ENCODE measurements at places on chromosomes 1 and 21. TPM values are rescaled to one million over a fixed set of nuclear protein-coding genes. Genes with fewer than 3 reads are reported as not detected.

Gene LACTBL1
- not detected for polyA plus RNA-seq

DNA sequence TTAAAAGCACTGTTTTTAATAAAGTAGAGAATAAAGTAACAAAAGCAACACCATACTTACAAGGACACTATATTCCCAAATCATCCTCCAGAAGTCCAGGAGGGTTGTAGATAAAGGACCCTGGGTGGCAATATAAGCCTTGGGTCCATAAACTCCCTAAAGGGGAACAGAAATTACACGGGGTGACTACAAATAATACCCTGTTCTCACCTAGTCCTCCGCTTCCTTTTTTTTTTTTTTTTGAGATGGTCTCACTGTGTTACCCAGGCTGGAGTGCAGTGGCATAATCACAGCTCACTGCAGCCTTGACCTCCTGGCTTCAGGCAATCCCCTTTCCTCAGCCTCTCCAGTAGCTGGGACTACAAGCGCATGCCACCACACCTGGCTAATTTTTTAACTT is 13.1 kb downstream of the PTPN22 start:
- DNase-seq, result no peak
- H3K4me3 ChIP-seq, result no peak overlapping the region
- no peaks in the 10 kb centered on the region for H3K27me3 ChIP-seq
- H3K4me1 ChIP-seq, result no peaks in the 10 kb centered on the region
- H3K27ac ChIP-seq, result no peak overlapping the region

Gene ZNF593OS
- polyA plus RNA-seq, result 1.2 TPM

- H3K27me3 ChIP-seq, result no peaks in the 10 kb centered on the region
- no peak for DNase-seq
These were observed 47.1 kb upstream of the ATP1B1 start for GRCh38 chr1:169059421-169059820.

DNA sequence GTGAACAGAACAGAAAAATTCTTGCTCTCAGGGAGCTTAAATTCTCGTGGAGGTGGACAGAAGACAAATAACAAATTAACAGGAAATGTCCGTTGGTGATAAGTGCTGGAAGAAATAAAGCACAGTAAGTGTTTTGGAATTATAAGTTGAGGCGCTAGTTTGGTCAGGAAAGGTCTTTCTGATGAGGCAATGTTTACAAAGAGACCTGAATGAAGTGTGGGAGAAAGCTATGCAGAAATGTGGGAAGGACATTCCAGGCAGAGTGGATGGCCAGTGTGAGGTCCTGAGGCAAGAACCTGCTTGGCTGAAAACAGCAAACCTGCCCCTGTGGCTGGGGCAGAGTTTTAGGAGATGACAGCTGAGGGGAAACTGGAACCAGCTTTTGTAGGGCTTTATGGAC is 23.3 kb downstream of the NGF start:
- peaks cover 2% of the 10 kb centered on the region for H3K27me3 ChIP-seq
- no peak overlapping the region for H3K4me3 ChIP-seq
- no peak for DNase-seq
- no peaks in the 10 kb centered on the region for H3K4me1 ChIP-seq

- no peaks in the 10 kb centered on the region for H3K27me3 ChIP-seq
- H3K36me3 ChIP-seq, result no peaks in the 10 kb centered on the region
- H3K27ac ChIP-seq, result peak overlapping the region; percentile 89
- H3K4me1 ChIP-seq, result peaks cover 78% of the 10 kb centered on the region
These were observed 36.3 kb downstream of the TMEM51 start for GRCh38 chr1:15189692-15190370.

GRCh38 chr1:14634486-14634885 is 36.0 kb downstream of the KAZN start:
- no peaks in the 10 kb centered on the region for H3K36me3 ChIP-seq
- no peak overlapping the region for H3K4me3 ChIP-seq
- no peak for DNase-seq
- H3K27me3 ChIP-seq, result no peaks in the 10 kb centered on the region
- H3K27ac ChIP-seq, result no peak overlapping the region
- no peaks in the 10 kb centered on the region for H3K4me1 ChIP-seq

Gene C1QB
- polyA plus RNA-seq, result 73.0 TPM

Gene TCHHL1
- polyA plus RNA-seq, result not detected

Gene TMEM52
- 18.5 TPM for polyA plus RNA-seq

Gene CLCA4
- polyA plus RNA-seq, result 0.04 TPM

GRCh38 chr1:157025385-157025784 is 20.2 kb downstream of the ARHGEF11 start:
- DNase-seq, result no peak
- H3K27me3 ChIP-seq, result no peaks in the 10 kb centered on the region
- no peak overlapping the region for H3K27ac ChIP-seq
- no peaks in the 10 kb centered on the region for H3K4me1 ChIP-seq
- H3K36me3 ChIP-seq, result no peaks in the 10 kb centered on the region

- no peaks in the 10 kb centered on the region for H3K27me3 ChIP-seq
- no peak overlapping the region for H3K4me3 ChIP-seq
- H3K36me3 ChIP-seq, result no peaks in the 10 kb centered on the region
- H3K4me1 ChIP-seq, result no peaks in the 10 kb centered on the region
- no peak overlapping the region for H3K27ac ChIP-seq
- DNase-seq, result no peak
These were observed 288.1 kb downstream of the DPYD start for GRCh38 chr1:97632776-97633175.

GRCh38 chr1:216502528-216503162 is 79.4 kb upstream of the USH2A start:
- H3K4me1 ChIP-seq, result peaks cover 7% of the 10 kb centered on the region
- H3K4me3 ChIP-seq, result no peak overlapping the region
- no peaks in the 10 kb centered on the region for H3K27me3 ChIP-seq
- peaks cover 3% of the 10 kb centered on the region for H3K36me3 ChIP-seq

DNA sequence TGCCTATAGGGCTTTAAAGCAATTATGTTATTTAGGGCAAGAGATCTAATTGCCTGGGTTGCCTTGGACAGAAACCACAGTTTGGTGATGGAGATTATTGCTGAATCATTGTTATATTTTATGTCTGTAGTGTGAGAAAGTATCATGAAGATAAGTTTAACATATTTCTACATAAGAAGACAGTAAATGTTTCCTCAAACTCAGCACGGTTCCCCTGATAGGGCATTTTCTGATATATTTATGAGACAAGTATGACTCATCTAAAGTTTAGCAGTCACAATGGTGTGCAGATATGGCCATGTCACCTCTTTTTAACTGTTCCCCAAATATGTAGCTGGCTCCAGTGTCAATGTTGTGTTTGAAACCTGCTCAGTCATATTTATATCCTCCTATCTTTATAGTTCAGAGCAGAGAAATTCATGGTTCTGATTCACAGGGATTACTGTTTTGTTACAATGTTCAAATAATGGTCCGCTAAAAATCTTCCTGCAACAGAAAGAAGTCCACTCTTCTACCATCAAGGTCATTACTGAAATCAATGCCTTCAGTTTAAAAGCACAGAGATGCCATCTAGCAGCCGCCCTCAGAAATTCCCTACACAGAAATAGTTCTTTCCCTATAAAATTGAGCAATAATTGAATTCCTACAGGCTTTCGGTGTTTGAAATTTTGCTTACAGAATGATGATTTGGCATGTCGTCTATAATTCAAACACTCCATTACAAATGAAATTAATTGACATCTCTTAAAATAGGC is 3.7 kb downstream of the OLFM3 start:
- H3K4me3 ChIP-seq, result no peak overlapping the region
- H3K36me3 ChIP-seq, result no peaks in the 10 kb centered on the region
- no peak overlapping the region for H3K27ac ChIP-seq
- no peak for DNase-seq

Gene FCRL6
- 0.69 TPM for polyA plus RNA-seq

DNA sequence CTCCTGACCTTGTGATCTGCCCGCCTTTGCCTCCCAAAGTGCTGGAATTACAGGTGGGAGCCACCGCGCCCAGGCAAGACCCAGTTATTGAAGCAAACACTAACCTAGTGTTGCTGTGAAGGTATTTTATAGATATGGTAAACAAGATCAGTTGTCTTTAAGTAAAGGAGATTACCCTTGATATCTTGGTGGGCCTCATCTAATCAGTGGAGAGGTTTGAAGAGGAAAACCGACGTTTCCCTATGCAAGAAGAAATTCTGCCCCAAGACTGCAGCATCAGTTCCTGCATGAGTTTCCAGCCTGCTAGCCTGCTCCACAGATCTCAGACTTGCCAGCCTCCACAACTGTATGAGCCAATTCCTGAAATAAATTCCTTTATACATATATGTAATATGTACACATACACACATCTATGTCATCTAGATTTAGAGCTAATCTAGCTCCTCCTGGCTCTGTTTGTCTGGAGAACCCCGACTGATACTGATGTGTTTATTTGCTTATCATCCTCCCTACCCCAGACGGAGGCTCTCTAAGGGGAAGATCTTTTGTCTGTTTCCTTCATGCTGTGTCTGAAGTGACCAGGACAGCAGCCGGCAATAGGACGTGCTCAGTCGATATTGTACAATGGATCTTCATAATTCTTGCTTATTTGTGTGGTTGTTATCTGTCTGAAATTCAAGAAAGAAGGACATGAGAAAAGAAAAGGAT is 90.9 kb downstream of the IER5 start:
- H3K36me3 ChIP-seq, result no peaks in the 10 kb centered on the region
- no peak for DNase-seq
- H3K27ac ChIP-seq, result no peak overlapping the region
- no peak overlapping the region for H3K4me3 ChIP-seq
- no peaks in the 10 kb centered on the region for H3K27me3 ChIP-seq

- no peak overlapping the region for H3K4me3 ChIP-seq
- H3K27me3 ChIP-seq, result no peaks in the 10 kb centered on the region
- peak overlapping the region; percentile 64 for H3K27ac ChIP-seq
- peak; percentile 65 for DNase-seq
These were observed 115.1 kb downstream of the RHOU start for GRCh38 chr1:228850141-228851100.

GRCh38 chr1:95028954-95029353 is 43.8 kb downstream of the ALG14 start:
- H3K27ac ChIP-seq, result no peak overlapping the region
- DNase-seq, result no peak
- no peaks in the 10 kb centered on the region for H3K4me1 ChIP-seq
- H3K27me3 ChIP-seq, result no peaks in the 10 kb centered on the region
- peaks cover 13% of the 10 kb centered on the region for H3K36me3 ChIP-seq

Gene TRIM46
- polyA plus RNA-seq, result 2.9 TPM

DNA sequence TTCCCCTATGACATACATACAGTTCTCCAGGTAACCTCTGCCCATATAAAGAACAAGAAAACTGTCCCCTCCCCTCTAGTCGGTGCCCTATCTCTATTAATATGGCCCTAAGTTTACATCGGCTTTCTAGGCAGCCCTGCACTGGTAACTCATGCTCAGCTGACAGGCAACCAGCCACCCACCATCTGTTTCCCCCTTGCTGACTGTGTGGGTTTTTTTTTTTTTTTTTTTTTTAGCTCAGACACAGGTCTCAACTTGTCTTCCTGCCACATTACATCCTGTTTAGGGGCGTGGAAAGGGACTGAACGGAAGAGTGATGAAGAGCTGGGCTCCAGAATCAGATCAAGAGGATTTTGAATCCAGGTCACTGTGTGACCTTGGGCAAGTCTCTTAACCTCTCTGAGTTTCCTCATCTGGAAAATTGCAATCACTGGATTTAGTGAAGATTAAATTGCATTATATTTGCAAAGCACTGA is 14.0 kb downstream of the LAPTM5 start:
- H3K27me3 ChIP-seq, result no peaks in the 10 kb centered on the region
- H3K36me3 ChIP-seq, result no peaks in the 10 kb centered on the region
- H3K27ac ChIP-seq, result peak overlapping the region; percentile 91
- H3K4me1 ChIP-seq, result peaks cover 71% of the 10 kb centered on the region
- H3K4me3 ChIP-seq, result no peak overlapping the region
- DNase-seq, result no peak

GRCh38 chr1:232477728-232478127 is 152.2 kb downstream of the SIPA1L2 start:
- H3K36me3 ChIP-seq, result peaks cover 7% of the 10 kb centered on the region
- H3K27me3 ChIP-seq, result no peaks in the 10 kb centered on the region
- no peaks in the 10 kb centered on the region for H3K4me1 ChIP-seq
- no peak overlapping the region for H3K4me3 ChIP-seq

Gene TRMT13
- polyA plus RNA-seq, result 31.1 TPM

- H3K4me1 ChIP-seq, result peaks cover 8% of the 10 kb centered on the region
- peak overlapping the region; percentile 18 for H3K4me3 ChIP-seq
- no peaks in the 10 kb centered on the region for H3K36me3 ChIP-seq
- no peak overlapping the region for H3K27ac ChIP-seq
- peaks cover 41% of the 10 kb centered on the region for H3K27me3 ChIP-seq
These were observed 685 bp upstream of the RIPPLY3 start for GRCh38 chr21:37005548-37006485.

DNA sequence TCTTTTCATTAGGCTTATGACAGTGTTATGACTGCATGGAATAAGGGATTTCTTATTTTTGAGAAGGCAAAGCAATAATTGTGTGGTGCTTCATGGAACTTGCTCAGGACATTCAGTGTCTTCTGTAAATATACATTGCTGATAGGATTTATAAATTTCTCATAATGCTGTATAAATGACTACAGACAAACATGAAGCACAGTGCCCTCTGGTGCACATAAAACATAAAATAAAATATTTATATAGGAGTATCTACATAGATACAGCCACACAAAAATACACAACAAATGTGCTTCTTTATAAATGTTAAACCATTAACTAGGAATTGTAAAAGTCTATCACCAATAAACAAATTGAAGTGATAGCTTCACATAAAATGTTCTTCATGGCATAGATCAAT is 24.1 kb downstream of the BRINP3 start:
- no peaks in the 10 kb centered on the region for H3K27me3 ChIP-seq
- no peak for DNase-seq
- peaks cover 12% of the 10 kb centered on the region for H3K4me1 ChIP-seq
- H3K36me3 ChIP-seq, result peaks cover 3% of the 10 kb centered on the region
- no peak overlapping the region for H3K27ac ChIP-seq

DNA sequence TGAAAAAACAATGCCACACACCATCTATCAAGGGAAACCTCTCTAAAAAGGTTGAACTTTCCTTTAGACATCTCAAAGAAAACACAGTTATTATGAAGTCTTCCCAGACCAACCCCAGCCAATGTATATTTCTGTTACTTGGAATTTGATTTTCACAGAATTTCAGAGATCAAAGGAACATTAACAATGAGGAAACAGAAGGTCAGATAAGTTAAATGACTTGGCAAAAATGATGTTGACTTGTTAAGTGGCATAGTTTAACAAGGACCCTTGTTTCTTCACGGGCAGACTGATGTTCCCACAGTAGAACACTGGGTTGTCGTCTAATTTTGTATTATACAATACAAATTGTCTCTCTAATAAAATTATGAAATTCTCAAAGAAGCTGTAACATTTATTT is 29.0 kb downstream of the NME7 start:
- H3K4me1 ChIP-seq, result peaks cover 7% of the 10 kb centered on the region
- no peak overlapping the region for H3K4me3 ChIP-seq
- H3K36me3 ChIP-seq, result no peaks in the 10 kb centered on the region
- DNase-seq, result no peak

Gene TBX19
- 2.3 TPM for polyA plus RNA-seq

- no peak overlapping the region for H3K4me3 ChIP-seq
- H3K27me3 ChIP-seq, result no peaks in the 10 kb centered on the region
- no peak for DNase-seq
- peaks cover 5% of the 10 kb centered on the region for H3K36me3 ChIP-seq
- H3K4me1 ChIP-seq, result peaks cover 8% of the 10 kb centered on the region
- H3K27ac ChIP-seq, result no peak overlapping the region
These were observed 66.0 kb downstream of the OBSCN start for GRCh38 chr1:228273720-228274451.
